Karpas-422 (cell line): ENCODE measurements at places on chromosomes 16 and 17. TPM values are rescaled to one million over a fixed set of nuclear protein-coding genes. Genes with fewer than 3 reads are reported as not detected.
A peak's percentile ranks its signal among the peaks of the same experiment; 100 is the strongest.

The NXPH3 gene
- total RNA-seq = not detected in 2 replicates

The RRAD gene
- not detected in 2 replicates for total RNA-seq

DNA sequence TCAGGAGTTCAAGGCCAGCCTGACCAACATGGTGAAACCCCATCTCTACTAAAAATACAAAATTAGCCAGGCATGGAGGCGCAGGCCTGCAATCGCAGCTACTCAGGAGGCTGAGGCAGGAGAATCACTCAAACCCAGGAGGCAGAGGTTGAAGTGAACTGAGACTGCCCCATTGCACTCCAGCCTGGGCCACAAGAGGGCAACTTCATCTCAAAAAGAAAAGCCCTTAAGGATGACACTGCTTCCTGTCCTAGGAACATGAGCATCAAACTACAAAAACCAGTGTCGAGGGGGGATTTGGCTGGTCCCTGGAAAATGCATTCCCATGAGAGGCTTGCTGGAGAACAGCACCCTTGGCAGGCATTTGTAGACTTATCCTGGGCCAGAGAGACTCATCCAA, 449.5 kb upstream of the PSMD7 start:
- no peak overlapping the region for H3K4me3 ChIP-seq
- no peaks in the 10 kb centered on the region for H3K4me1 ChIP-seq
- no peaks in the 10 kb centered on the region for H3K27me3 ChIP-seq
- no peak overlapping the region for H3K27ac ChIP-seq
- DNase-seq = peak; percentile 54
- H3K36me3 ChIP-seq = no peaks in the 10 kb centered on the region

- peak overlapping the region; percentile 67; the same call in 1 of the 2 replicates for H3K4me3 ChIP-seq
- no peaks in the 10 kb centered on the region for H3K36me3 ChIP-seq
- DNase-seq = peak; percentile 49
- no peak overlapping the region for H3K27ac ChIP-seq
- H3K4me1 ChIP-seq = peaks cover 26% of the 10 kb centered on the region
These were observed 8.1 kb downstream of the CYGB start for GRCh38 chr17:76529224-76530094.

GRCh38 chr16:19744670-19745069, 26.6 kb downstream of the IQCK start:
- H3K27me3 ChIP-seq = no peaks in the 10 kb centered on the region
- no peaks in the 10 kb centered on the region for H3K4me1 ChIP-seq
- DNase-seq = no peak
- no peaks in the 10 kb centered on the region for H3K36me3 ChIP-seq

- no peaks in the 10 kb centered on the region for H3K27me3 ChIP-seq
- no peak for DNase-seq
- no peaks in the 10 kb centered on the region for H3K36me3 ChIP-seq
- no peak overlapping the region for H3K4me3 ChIP-seq
- no peak overlapping the region for H3K27ac ChIP-seq
These were observed 18.3 kb downstream of the PIK3R5 start for GRCh38 chr17:8947201-8947600.

- no peak for DNase-seq
- H3K27me3 ChIP-seq = no peaks in the 10 kb centered on the region
- H3K4me3 ChIP-seq = no peak overlapping the region
- H3K4me1 ChIP-seq = peaks cover 4% of the 10 kb centered on the region
- H3K36me3 ChIP-seq = no peaks in the 10 kb centered on the region
These were observed 18.6 kb downstream of the IGFBP4 start for GRCh38 chr17:40461732-40462342.

GRCh38 chr17:40243761-40244160, 24.7 kb downstream of the WIPF2 start:
- H3K27me3 ChIP-seq = no peaks in the 10 kb centered on the region
- H3K4me1 ChIP-seq = peaks cover 29% of the 10 kb centered on the region
- no peaks in the 10 kb centered on the region for H3K36me3 ChIP-seq
- no peak for DNase-seq
- no peak overlapping the region for H3K27ac ChIP-seq

- no peaks in the 10 kb centered on the region for H3K4me1 ChIP-seq
- H3K27ac ChIP-seq = no peak overlapping the region
- no peak overlapping the region for H3K4me3 ChIP-seq
- no peaks in the 10 kb centered on the region for H3K27me3 ChIP-seq
- H3K36me3 ChIP-seq = no peaks in the 10 kb centered on the region
These were observed 82.9 kb upstream of the MTMR4 start for GRCh38 chr17:58597371-58597770.

- H3K4me3 ChIP-seq = no peak overlapping the region
- H3K36me3 ChIP-seq = no peaks in the 10 kb centered on the region
- H3K27ac ChIP-seq = no peak overlapping the region
- peaks cover 38% of the 10 kb centered on the region for H3K4me1 ChIP-seq
These were observed 91.4 kb downstream of the C16orf78 start for GRCh38 chr16:49464877-49465504.

- no peak overlapping the region for H3K4me3 ChIP-seq
- DNase-seq = no peak
- H3K36me3 ChIP-seq = no peaks in the 10 kb centered on the region
- H3K4me1 ChIP-seq = no peaks in the 10 kb centered on the region
These were observed 184.8 kb downstream of the BCAS3 start for GRCh38 chr17:60862482-60862881.

DNA sequence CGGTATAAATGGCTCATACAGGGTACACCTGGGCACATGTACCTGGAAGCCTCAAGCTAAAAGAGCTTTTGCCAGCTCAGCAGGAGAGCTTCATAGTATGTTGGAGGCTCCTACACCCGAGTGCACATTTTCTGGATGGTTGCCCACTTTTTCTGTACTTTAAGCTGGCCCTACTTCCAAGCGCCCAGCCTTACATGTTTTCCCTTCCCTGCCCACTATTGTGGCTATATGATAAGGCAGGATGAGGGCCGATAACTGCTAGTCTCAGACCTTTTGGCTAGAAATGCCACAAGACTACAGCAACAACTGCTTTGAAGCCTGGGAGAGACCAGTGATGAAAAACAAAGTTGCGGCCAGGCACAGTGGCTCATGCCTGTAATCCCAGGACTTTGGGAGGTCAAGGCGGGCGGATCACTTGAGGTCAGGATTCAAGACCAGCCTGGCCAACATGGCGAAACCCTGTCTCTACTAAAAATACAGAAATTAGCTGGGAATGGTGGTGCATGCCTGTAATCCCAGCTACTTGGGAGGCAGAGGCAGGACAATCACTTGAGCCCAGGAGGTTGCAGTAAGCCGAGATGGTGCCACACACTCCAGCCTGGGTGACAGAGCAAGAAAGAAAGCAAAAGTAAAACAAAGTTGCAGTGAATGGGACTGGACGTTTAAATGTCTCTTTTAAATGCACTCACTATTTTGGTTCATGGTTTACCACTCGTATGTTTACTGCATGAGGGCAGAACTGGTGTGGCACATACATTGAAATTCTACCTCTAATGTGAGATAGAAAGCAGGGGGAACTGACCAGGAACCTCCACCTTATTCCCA, 14.2 kb upstream of the MARCHF10 start:
- no peak overlapping the region for H3K4me3 ChIP-seq
- DNase-seq = no peak
- no peaks in the 10 kb centered on the region for H3K4me1 ChIP-seq
- H3K27ac ChIP-seq = no peak overlapping the region

GRCh38 chr16:11245988-11246387, 10.0 kb downstream of the SOCS1 start:
- no peaks in the 10 kb centered on the region for H3K27me3 ChIP-seq
- no peak overlapping the region for H3K27ac ChIP-seq
- no peak for DNase-seq
- peaks cover 26% of the 10 kb centered on the region for H3K4me1 ChIP-seq
- no peaks in the 10 kb centered on the region for H3K36me3 ChIP-seq
